ENCODE measurements at places on chromosomes 1 and 21. TPM values are rescaled to one million over a fixed set of nuclear protein-coding genes. Genes with fewer than 3 reads are reported as not detected.

Gene KHDC4
- 21.1 TPM for polyA plus RNA-seq

Gene LCE1B
- polyA plus RNA-seq, result not detected

Gene HAO2
- polyA plus RNA-seq, result not detected

Gene GOLT1A
- 199 TPM for polyA plus RNA-seq

Gene PIK3CD
- polyA plus RNA-seq, result 1.4 TPM

Gene DRAXIN
- not detected for polyA plus RNA-seq

Gene KRTAP20-1
- not detected for polyA plus RNA-seq

Gene LAMC2
- 0.84 TPM for polyA plus RNA-seq

Gene ATAD3A
- polyA plus RNA-seq, result 0.10 TPM

Gene AJAP1
- polyA plus RNA-seq, result 7.4 TPM

Gene S100B
- 1,112 TPM for polyA plus RNA-seq

Gene MTHFR
- 0.34 TPM for polyA plus RNA-seq

Gene MFN2
- polyA plus RNA-seq, result 16.8 TPM

Gene F11R
- polyA plus RNA-seq, result 0.10 TPM

Gene GSTM1
- polyA plus RNA-seq, result 26.0 TPM

Gene HOOK1
- polyA plus RNA-seq, result 27.1 TPM

Gene C2CD2
- polyA plus RNA-seq, result 2.6 TPM

Gene SLC25A34
- polyA plus RNA-seq, result 0.15 TPM

Gene PSMB2
- 144 TPM for polyA plus RNA-seq

Gene BRDT
- 0.20 TPM for polyA plus RNA-seq

Gene SMAP2
- 110 TPM for polyA plus RNA-seq

Gene TPTE
- not detected for polyA plus RNA-seq

Gene KPRP
- not detected for polyA plus RNA-seq

Gene CLIC6
- polyA plus RNA-seq, result not detected

Gene HUNK
- 22.5 TPM for polyA plus RNA-seq

Gene FMOD
- not detected for polyA plus RNA-seq

Gene KCNA3
- polyA plus RNA-seq, result not detected

Gene CTSK
- 3.8 TPM for polyA plus RNA-seq

Gene CD53
- polyA plus RNA-seq, result not detected

Gene NBPF10
- polyA plus RNA-seq, result 0.77 TPM

Gene TCHHL1
- not detected for polyA plus RNA-seq

Gene HORMAD1
- not detected for polyA plus RNA-seq

Gene PGLYRP4
- not detected for polyA plus RNA-seq
